ENCODE measurements at places on chromosomes 13 and 19.
A peak's percentile ranks its signal among the peaks of the same experiment; 100 is the strongest.

DNA sequence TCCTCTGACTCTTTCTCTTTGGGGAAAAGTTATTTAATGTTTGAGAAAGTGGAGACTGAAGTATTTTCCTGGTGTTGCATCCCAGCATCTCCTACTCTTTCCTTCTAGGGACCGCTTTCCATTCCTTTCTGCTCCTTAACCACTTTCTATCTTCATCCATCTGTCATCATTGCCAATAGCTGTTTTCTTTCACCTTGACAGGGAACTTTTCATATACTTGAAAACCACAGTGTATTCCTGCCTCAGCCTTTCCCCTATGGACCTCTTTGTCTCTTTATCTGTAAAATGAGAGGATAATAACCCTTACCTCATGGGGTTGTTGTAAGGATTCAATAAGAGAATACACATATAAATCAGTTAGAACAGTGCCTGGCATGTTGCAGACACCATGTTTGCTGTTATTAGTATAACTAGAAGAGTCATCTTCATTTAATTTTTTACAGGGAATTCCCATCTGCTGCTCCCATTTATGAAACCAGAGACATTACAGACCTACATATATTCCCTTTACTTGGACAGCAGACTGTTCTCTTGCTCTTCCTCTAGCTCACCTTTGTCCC is 31.8 kb downstream of the LCP1 start:
- peak overlapping the region; percentile 59 for H3K27ac ChIP-seq
- DNase-seq, result no peak
- no peaks in the 10 kb centered on the region for H3K36me3 ChIP-seq
- no peaks in the 10 kb centered on the region for H3K27me3 ChIP-seq
- H3K4me1 ChIP-seq, result peaks cover 5% of the 10 kb centered on the region

GRCh38 chr13:112545856-112546255 is 42.1 kb downstream of the TUBGCP3 start:
- H3K4me3 ChIP-seq, result no peak overlapping the region
- no peak overlapping the region for H3K27ac ChIP-seq
- no peaks in the 10 kb centered on the region for H3K27me3 ChIP-seq
- DNase-seq, result no peak
- no peaks in the 10 kb centered on the region for H3K4me1 ChIP-seq

GRCh38 chr19:5828661-5829566 is 10.6 kb downstream of the FUT6 start:
- no peaks in the 10 kb centered on the region for H3K27me3 ChIP-seq
- no peaks in the 10 kb centered on the region for H3K4me1 ChIP-seq
- peak overlapping the region; percentile 68 for H3K27ac ChIP-seq
- no peak for DNase-seq
- H3K36me3 ChIP-seq, result no peaks in the 10 kb centered on the region
- H3K4me3 ChIP-seq, result peak overlapping the region; percentile 39

DNA sequence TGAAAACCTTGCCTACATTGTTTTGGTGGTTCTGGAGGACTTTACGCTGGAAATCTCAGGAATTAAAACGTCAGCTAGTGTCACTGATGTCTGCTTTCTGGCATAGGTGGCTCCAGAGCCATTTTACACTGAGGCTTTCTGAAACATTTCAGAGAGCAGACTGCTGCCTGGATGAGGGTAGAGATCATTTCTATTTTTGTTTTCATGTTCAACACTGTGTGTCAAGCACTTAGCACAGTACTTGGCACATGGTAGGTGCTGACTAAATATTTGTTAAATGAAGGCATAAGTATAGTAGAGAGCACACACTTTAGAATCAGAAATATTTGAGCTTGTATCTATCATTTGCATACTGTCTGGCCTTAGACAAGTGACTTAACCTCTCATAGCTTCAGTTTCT is 59.1 kb upstream of the FRY start:
- H3K27ac ChIP-seq, result no peak overlapping the region
- no peaks in the 10 kb centered on the region for H3K36me3 ChIP-seq
- H3K4me3 ChIP-seq, result no peak overlapping the region
- H3K27me3 ChIP-seq, result no peaks in the 10 kb centered on the region

- H3K4me1 ChIP-seq, result no peaks in the 10 kb centered on the region
- H3K27ac ChIP-seq, result no peak overlapping the region
- no peak overlapping the region for H3K4me3 ChIP-seq
- DNase-seq, result no peak
- no peaks in the 10 kb centered on the region for H3K36me3 ChIP-seq
Observed at GRCh38 chr13:87444135-87444534, 227.0 kb upstream of the SLITRK5 start.

GRCh38 chr13:23516190-23516589 is 54.0 kb upstream of the TNFRSF19 start:
- H3K4me3 ChIP-seq, result no peak overlapping the region
- H3K27ac ChIP-seq, result no peak overlapping the region
- no peaks in the 10 kb centered on the region for H3K36me3 ChIP-seq
- H3K4me1 ChIP-seq, result no peaks in the 10 kb centered on the region

GRCh38 chr13:39385154-39385553 is 217.8 kb downstream of the LHFPL6 start:
- H3K4me1 ChIP-seq, result no peaks in the 10 kb centered on the region
- no peaks in the 10 kb centered on the region for H3K36me3 ChIP-seq
- H3K27ac ChIP-seq, result no peak overlapping the region
- no peak overlapping the region for H3K4me3 ChIP-seq
- no peaks in the 10 kb centered on the region for H3K27me3 ChIP-seq

- H3K36me3 ChIP-seq, result no peaks in the 10 kb centered on the region
- no peak for DNase-seq
- no peaks in the 10 kb centered on the region for H3K27me3 ChIP-seq
- no peak overlapping the region for H3K4me3 ChIP-seq
Observed at GRCh38 chr13:80463673-80464352, 122.9 kb upstream of the SPRY2 start.

DNA sequence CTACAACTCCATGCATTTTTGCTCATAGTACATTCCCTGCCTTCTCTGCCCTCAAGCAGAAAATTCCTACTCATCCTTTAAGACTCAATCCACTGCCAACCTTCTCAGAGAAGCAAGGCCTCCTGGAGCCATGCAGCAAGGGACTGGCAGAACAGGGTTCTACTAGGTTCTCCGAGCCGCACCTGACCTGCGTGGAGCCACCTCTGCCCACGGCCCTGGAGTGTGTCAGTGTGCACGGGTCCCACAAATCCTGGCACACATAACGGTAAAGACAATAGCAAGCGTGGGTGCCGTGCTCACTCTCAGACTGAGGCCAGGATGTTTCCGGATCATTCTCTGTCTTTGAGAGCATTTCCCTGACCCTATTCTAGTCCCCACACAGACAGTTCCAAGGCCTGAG is 30.0 kb downstream of the SOX1 start:
- peaks cover 2% of the 10 kb centered on the region for H3K27me3 ChIP-seq
- H3K36me3 ChIP-seq, result no peaks in the 10 kb centered on the region
- no peak overlapping the region for H3K27ac ChIP-seq
- H3K4me3 ChIP-seq, result no peak overlapping the region

DNA sequence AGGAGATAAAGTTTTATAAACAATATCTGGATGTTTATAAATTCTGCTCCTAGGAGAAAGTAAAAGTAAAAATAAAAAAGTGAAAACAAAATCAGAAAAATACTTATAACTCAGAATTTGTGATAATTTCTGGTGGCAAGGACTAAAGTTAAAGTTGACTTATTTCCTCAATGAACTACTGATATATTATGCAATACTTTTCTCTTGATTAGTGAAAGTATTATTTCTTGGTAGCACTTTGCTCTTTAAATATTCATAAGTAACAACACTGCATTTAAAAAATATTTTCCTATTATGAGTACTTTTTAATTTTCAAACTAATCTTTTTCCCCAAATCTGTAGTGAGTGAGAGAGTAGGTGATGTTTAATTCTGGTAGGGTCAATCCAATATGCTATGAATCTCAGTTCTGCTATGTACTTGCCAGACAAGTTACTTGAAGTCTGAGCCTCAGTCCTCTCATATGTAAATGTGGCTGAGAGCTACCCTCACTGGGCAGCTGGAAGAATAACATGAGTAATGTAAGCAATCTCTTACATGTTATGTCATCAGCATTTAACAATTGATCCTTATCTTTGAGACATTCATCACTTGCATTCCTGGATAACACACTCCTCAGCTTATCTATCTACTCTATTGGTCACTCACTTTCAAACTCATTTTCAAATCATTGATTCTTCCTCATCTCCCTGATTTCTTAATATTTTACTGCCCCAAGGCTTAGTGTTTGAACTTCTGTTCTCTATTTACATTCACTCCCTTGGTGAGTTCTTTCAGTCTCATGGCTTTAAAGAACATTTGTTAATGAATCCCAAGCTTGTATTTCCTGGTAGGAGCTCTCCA is 239.0 kb downstream of the RGCC start:
- H3K27me3 ChIP-seq, result no peaks in the 10 kb centered on the region
- no peak overlapping the region for H3K4me3 ChIP-seq
- H3K27ac ChIP-seq, result peak overlapping the region; percentile 12

DNA sequence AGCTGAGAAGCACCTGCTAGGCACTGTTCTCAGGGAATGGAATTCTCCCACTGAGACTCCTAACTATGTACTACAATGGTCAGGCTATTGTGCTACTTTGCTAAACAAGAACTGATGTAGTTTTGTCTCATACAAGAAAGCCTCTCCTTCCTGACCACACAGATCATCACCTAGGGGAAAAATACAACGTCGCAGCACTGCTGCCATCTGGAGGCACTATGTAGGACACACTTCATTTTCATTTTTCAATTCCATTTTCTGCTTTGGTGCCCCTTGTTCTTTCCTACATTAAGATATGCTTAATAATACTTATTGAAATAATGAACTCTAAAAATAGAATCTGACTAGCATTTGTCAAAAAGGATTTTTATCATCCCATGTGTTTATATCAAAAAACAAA is 21.1 kb downstream of the PROSER1 start:
- no peaks in the 10 kb centered on the region for H3K4me1 ChIP-seq
- no peak overlapping the region for H3K27ac ChIP-seq
- H3K4me3 ChIP-seq, result no peak overlapping the region
- no peak for DNase-seq

- H3K4me3 ChIP-seq, result no peak overlapping the region
- no peaks in the 10 kb centered on the region for H3K27me3 ChIP-seq
- no peak for DNase-seq
- no peaks in the 10 kb centered on the region for H3K36me3 ChIP-seq
- H3K4me1 ChIP-seq, result no peaks in the 10 kb centered on the region
- H3K27ac ChIP-seq, result no peak overlapping the region
Observed at GRCh38 chr13:29418026-29418425, 177.5 kb downstream of the SLC7A1 start.

GRCh38 chr19:1223018-1223855 is 14.6 kb downstream of the CBARP start:
- H3K36me3 ChIP-seq, result peaks cover 10% of the 10 kb centered on the region
- no peak overlapping the region for H3K4me3 ChIP-seq
- no peaks in the 10 kb centered on the region for H3K27me3 ChIP-seq
- no peak overlapping the region for H3K27ac ChIP-seq
- H3K4me1 ChIP-seq, result no peaks in the 10 kb centered on the region

DNA sequence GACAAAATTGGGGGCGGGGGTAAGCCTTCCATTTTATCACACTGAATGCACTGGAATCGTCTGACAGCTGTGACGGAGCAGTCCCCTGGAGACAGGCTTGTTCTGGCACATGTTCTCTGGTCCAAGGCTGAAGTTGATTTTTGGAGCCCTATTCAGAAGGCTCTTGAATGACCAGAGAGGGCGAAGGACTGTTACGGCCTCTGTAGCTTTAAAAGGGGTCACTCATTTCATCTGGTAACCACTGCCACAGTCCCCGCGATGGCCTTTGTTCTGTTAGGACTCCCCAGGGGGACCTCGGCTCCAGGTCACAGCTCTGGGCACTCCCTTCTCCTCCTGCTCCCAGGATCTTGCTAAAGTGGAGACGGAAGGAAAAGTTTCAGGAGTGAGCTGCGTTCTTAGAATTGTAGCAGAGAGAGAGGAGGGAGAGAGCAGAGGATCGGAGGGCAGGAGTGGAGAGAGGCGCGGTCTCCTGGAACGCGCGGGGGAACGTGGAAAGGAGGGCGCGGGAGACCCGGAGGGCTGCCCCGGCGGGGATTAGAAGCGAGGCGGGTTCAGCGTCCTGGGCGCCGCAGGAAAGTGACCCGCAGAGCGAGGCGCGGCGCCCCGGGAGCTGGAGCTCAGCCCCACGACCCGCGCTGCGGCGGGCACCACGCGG is 134.3 kb upstream of the MYO16 start:
- no peak overlapping the region for H3K4me3 ChIP-seq
- H3K27ac ChIP-seq, result no peak overlapping the region
- H3K4me1 ChIP-seq, result no peaks in the 10 kb centered on the region
- H3K27me3 ChIP-seq, result peaks cover 13% of the 10 kb centered on the region
- no peaks in the 10 kb centered on the region for H3K36me3 ChIP-seq

DNA sequence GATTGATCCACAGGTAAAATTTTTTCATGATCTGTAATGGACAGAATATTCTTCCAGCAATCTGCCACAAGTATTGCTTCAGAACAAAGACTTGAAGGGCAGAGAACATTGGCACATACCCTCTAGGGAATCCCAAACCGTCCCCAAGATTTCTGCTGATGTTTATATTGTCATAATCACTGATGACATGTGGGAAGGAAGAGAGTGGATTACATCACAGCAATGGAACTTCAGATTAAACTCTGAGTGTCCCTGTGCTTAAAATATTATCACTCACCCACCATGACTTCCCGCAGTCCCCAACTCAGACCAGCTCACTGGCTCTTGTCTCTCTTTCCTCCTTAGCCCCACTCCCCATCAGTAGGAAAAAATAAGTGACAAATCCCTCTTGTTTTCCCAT is 8.5 kb upstream of the TPT1 start:
- H3K36me3 ChIP-seq, result no peaks in the 10 kb centered on the region
- no peaks in the 10 kb centered on the region for H3K4me1 ChIP-seq
- H3K4me3 ChIP-seq, result no peak overlapping the region
- no peaks in the 10 kb centered on the region for H3K27me3 ChIP-seq
- DNase-seq, result no peak

GRCh38 chr13:44739120-44739519 is 163.0 kb upstream of the TSC22D1 start:
- no peak overlapping the region for H3K4me3 ChIP-seq
- H3K36me3 ChIP-seq, result no peaks in the 10 kb centered on the region
- no peak overlapping the region for H3K27ac ChIP-seq
- DNase-seq, result no peak

DNA sequence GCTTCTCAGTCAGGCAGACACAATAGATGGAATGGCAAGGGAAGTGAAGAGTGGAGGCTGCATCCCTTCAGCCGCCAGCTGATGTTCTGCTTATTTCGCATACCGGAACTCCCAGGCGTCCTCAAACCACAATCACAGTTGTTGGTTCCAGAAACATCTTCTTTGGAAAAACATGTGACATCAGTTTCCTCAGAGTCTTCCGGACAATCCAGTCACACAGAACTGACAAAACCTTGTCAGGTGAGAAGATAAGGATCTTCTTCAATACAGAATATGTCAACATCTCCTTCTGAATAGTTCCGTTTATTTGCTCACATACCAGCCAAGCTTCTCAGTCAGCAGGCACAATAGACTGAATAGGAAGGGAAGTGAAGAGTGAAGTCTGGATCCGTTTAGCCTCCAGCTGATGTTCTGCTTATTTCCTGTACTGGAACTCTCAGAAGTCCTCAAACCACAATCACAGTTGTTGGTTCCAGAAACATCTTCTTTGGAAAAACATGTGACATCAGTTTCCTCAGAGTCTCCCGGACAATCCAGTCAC is 45.1 kb upstream of the CEACAM21 start:
- H3K36me3 ChIP-seq, result no peaks in the 10 kb centered on the region
- no peaks in the 10 kb centered on the region for H3K4me1 ChIP-seq
- H3K27me3 ChIP-seq, result no peaks in the 10 kb centered on the region
- no peak overlapping the region for H3K4me3 ChIP-seq
- peak overlapping the region; percentile 74 for H3K27ac ChIP-seq

GRCh38 chr13:36217456-36217855 is 3.1 kb upstream of the SOHLH2 start:
- no peaks in the 10 kb centered on the region for H3K4me1 ChIP-seq
- no peak overlapping the region for H3K4me3 ChIP-seq
- H3K27me3 ChIP-seq, result no peaks in the 10 kb centered on the region
- H3K36me3 ChIP-seq, result no peaks in the 10 kb centered on the region
- H3K27ac ChIP-seq, result no peak overlapping the region
- DNase-seq, result no peak

Measured in prostate gland (tissue), 2 donors.